ENCODE measurements at places on chromosomes 3 and 15.
A peak's percentile ranks its signal among the peaks of the same experiment; 100 is the strongest.

DNA sequence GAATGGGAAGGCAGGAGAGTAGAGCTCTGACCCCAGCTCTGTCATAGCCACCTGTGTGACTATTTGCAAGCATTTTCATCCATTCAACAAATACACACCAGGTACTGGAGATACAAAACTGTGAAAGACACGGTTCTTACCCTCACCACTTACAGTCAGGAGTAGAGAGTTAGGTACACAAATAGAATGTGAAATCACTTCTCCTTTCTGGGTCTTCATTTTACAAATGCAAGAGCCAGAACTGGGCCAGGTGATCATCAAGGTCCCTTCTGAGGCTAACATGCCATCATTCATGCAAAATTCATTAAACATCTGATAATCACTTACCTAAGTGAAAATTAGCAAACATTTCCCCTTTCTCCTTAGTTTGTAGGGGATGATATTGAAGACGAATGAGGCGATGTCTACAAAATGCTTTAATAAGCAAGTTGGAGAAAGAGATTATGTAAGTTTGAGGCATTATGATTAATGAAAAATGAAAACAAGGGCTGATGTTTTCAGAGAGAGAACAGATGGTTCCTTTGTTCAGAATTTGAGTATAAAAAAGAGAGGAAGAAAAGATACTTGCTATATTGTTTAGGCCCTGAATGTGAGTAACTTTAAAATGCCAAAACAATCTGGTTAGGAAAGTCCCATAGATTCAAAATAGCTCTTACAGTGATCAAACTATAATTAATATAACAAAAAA lies 88.6 kb downstream of the LPP start:
- H3K4me3 ChIP-seq, result no peak overlapping the region
- no peak overlapping the region for H3K27ac ChIP-seq
- H3K36me3 ChIP-seq, result no peaks in the 10 kb centered on the region
- no peaks in the 10 kb centered on the region for H3K27me3 ChIP-seq

DNA sequence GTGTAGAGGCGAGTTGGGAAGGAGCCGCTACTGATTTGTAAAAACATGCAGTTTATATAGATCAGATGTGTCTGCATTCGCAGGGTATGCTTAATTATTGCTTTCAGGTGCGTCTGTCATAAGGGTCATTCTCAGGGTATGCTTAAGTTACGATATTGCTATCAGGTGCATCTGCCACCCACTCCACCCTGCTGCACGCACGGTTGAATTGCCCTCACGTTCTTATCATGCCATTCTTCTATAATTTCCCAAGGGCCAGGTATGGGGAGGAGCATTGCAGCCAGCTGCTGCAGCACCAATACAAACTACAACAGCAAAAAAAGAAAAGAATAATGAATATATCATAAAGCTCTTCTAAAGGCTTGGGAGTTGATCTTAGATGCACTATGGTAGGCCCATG lies 230.0 kb downstream of the KBTBD8 start:
- H3K4me1 ChIP-seq, result no peaks in the 10 kb centered on the region
- H3K27ac ChIP-seq, result no peak overlapping the region
- H3K36me3 ChIP-seq, result no peaks in the 10 kb centered on the region
- H3K27me3 ChIP-seq, result no peaks in the 10 kb centered on the region
- no peak for DNase-seq
- no peak overlapping the region for H3K4me3 ChIP-seq

GRCh38 chr15:28975766-28976179 lies 90.0 kb downstream of the APBA2 start:
- H3K4me1 ChIP-seq, result peaks cover 56% of the 10 kb centered on the region
- DNase-seq, result peak; percentile 61
- no peak overlapping the region for H3K4me3 ChIP-seq
- peaks cover 4% of the 10 kb centered on the region for H3K36me3 ChIP-seq
- H3K27me3 ChIP-seq, result peaks cover 3% of the 10 kb centered on the region
- no peak overlapping the region for H3K27ac ChIP-seq

DNA sequence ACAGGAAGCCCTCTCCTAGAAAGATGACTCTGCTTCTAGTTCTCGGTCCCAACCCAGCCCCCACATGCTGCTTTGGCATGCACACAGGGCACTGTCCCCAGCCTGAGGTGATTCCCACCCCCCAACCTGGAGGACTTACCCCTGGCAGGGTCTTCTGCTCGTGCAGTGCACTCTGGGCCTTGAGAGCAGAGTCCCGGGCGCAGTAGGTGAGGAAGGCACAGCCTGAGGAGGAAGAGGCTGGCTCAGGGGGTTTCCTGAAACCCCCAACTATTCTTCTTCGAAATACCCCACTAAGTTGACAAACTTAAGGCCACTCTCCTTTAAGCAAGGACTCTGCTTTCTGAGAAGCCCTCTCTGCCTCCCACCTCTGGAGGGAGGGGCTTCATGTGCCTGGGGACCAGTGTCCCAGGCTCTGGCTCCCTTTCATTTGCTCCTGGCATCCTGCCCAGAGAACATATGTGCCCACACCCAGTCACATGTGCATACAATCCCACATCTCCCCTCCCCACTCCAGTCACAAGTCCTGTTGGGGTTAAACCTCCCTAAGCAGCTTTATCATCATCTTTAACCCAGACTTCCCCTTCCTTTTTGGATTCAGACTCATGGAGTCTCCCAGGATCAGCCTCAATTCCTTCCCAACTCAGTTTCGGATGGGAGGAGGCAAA lies 4.1 kb downstream of the CELF6 start:
- no peak overlapping the region for H3K27ac ChIP-seq
- peaks cover 17% of the 10 kb centered on the region for H3K27me3 ChIP-seq
- no peak overlapping the region for H3K4me3 ChIP-seq

- H3K36me3 ChIP-seq, result peaks cover 14% of the 10 kb centered on the region
- peaks cover 6% of the 10 kb centered on the region for H3K27me3 ChIP-seq
- peak overlapping the region; percentile 97 for H3K4me3 ChIP-seq
- no peak overlapping the region for H3K27ac ChIP-seq
These were observed 2.1 kb downstream of the TMEM43 start for GRCh38 chr3:14126887-14127505.

DNA sequence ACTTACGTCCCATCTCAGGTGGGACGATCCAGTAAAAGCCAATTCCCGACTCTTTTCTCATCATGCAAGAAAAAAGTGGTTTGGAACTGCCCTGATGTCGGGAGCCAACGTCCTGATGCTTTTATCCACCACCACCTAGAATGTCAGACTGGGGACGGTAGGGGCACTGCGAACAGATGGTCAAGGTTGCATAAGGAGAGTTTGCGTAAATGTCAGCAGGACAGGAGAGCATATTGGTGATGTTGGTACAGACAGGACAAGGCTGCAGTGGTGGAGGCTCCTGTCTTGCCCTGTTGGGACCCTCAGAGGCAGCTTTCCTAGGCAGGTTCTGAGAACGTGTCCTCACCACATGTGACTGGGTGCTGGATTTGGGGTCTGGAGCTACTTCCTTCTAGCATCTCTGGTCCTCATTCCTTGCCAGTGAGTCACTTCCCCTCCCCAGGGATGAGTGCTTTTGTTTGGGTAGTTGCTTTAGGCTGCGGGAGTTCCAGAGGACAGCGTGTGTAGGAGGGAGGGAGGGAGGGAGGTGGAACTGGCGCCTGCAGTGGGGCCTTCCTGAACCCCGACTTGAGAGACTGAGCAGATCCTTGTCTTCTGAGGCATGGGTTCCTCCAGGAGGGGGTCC lies 21.0 kb downstream of the THSD4 start:
- peak overlapping the region; percentile 45 for H3K27ac ChIP-seq
- H3K36me3 ChIP-seq, result peaks cover 5% of the 10 kb centered on the region
- peaks cover 7% of the 10 kb centered on the region for H3K27me3 ChIP-seq
- no peak overlapping the region for H3K4me3 ChIP-seq
- peaks cover 20% of the 10 kb centered on the region for H3K4me1 ChIP-seq

- no peaks in the 10 kb centered on the region for H3K4me1 ChIP-seq
- H3K27me3 ChIP-seq, result no peaks in the 10 kb centered on the region
- DNase-seq, result no peak
These were observed 29.6 kb upstream of the BHLHE40 start for GRCh38 chr3:4949659-4950058.

DNA sequence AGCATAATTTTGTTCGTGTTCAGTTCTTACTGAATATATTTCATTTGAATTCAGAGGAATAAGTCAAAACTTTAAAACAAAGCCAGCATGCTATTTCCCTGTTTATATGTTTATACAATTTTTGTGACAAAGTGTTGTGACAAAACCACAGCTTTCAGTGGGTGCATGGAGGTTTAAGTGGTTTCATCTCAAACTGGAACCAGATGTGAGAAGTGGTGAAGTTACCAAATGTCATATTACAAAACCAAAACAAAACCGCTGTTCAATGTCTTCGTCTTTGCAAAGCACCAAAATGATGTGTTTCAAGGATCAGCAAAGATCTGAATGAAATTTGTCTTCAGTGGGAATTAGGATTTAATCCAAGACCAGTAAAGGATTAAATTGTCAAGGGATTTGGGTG lies 59.3 kb upstream of the OSTN start:
- no peaks in the 10 kb centered on the region for H3K27me3 ChIP-seq
- no peak overlapping the region for H3K4me3 ChIP-seq
- no peaks in the 10 kb centered on the region for H3K4me1 ChIP-seq
- no peak for DNase-seq
- no peak overlapping the region for H3K27ac ChIP-seq

DNA sequence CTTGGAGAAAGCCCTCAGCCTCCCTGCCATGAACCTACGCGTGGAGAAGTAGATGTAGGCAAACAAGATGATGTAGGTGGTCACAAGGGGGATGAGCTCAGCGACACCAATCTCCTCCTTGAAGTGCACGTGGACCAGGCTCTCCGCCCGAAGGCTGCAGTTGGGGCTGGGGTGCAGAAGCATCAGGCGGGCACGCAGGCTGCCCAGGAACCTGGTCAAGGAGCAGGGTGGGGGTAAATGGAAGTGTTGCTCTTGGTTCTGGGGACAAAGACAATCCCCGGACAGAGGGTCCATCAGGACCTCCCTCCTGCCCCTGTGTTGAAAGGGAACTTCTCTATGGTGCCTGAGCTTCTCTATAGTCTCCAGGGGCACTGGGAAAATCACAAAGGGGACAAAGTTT lies 45.1 kb downstream of the PTPN23 start:
- no peak overlapping the region for H3K4me3 ChIP-seq
- DNase-seq, result no peak
- H3K27me3 ChIP-seq, result peaks cover 5% of the 10 kb centered on the region
- H3K27ac ChIP-seq, result no peak overlapping the region
- H3K36me3 ChIP-seq, result peaks cover 4% of the 10 kb centered on the region
- peaks cover 15% of the 10 kb centered on the region for H3K4me1 ChIP-seq

DNA sequence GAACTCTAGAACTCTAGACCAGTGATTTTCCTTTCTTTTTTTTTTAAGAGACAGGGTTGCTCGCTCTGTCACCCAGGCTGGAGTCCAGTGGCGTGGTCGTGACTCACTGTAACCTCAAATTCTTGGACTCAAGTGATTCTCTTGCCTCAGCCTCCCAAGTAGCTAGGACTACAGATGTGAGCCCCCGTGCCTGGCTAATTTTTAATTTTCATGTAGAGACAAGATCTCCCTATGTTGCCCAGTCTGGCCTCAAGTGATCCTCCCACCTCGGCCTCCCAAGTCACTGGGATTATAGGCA lies 359.6 kb downstream of the SHQ1 start:
- peaks cover 8% of the 10 kb centered on the region for H3K4me1 ChIP-seq
- H3K27me3 ChIP-seq, result peaks cover 3% of the 10 kb centered on the region
- H3K4me3 ChIP-seq, result no peak overlapping the region
- no peak for DNase-seq
- H3K36me3 ChIP-seq, result no peaks in the 10 kb centered on the region

DNA sequence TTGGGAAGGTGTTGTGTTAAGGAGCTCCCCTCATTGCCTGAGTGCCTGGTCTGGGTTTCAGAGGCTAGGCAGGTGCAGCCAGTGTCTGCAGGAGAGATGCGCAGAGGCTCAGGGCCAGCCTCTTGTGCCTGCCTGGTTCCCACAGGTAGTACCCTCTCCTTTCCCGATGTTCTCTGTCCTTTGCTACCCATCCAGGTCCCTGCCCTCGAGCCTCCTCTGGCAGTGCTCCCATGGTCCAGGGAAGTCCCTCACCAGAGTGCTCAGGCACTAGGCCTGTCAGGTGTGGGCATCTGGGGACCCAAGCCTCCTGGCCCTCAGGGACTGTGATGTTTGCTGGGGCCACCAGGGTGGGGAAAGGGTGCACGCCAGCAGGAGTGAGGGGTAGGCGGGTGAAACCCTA lies 5.0 kb downstream of the TRPM1 start:
- H3K27ac ChIP-seq, result no peak overlapping the region
- peaks cover 1% of the 10 kb centered on the region for H3K4me1 ChIP-seq
- no peak overlapping the region for H3K4me3 ChIP-seq
- no peaks in the 10 kb centered on the region for H3K36me3 ChIP-seq
- H3K27me3 ChIP-seq, result peaks cover 4% of the 10 kb centered on the region

GRCh38 chr3:171269542-171269941 lies 190.7 kb downstream of the TNIK start:
- no peak for DNase-seq
- H3K36me3 ChIP-seq, result no peaks in the 10 kb centered on the region
- no peak overlapping the region for H3K27ac ChIP-seq
- peaks cover 1% of the 10 kb centered on the region for H3K27me3 ChIP-seq
- no peaks in the 10 kb centered on the region for H3K4me1 ChIP-seq

- H3K4me1 ChIP-seq, result peaks cover 23% of the 10 kb centered on the region
- no peak overlapping the region for H3K4me3 ChIP-seq
- H3K27me3 ChIP-seq, result peaks cover 5% of the 10 kb centered on the region
- H3K27ac ChIP-seq, result no peak overlapping the region
These were observed 948.2 kb downstream of the EPHA3 start for GRCh38 chr3:90055666-90056065.

- peaks cover 5% of the 10 kb centered on the region for H3K36me3 ChIP-seq
- H3K27me3 ChIP-seq, result peaks cover 3% of the 10 kb centered on the region
- DNase-seq, result no peak
- peak overlapping the region; percentile 28 for H3K27ac ChIP-seq
- H3K4me1 ChIP-seq, result peaks cover 16% of the 10 kb centered on the region
These were observed 64.8 kb downstream of the FAM43A start for GRCh38 chr3:194750491-194750828.

DNA sequence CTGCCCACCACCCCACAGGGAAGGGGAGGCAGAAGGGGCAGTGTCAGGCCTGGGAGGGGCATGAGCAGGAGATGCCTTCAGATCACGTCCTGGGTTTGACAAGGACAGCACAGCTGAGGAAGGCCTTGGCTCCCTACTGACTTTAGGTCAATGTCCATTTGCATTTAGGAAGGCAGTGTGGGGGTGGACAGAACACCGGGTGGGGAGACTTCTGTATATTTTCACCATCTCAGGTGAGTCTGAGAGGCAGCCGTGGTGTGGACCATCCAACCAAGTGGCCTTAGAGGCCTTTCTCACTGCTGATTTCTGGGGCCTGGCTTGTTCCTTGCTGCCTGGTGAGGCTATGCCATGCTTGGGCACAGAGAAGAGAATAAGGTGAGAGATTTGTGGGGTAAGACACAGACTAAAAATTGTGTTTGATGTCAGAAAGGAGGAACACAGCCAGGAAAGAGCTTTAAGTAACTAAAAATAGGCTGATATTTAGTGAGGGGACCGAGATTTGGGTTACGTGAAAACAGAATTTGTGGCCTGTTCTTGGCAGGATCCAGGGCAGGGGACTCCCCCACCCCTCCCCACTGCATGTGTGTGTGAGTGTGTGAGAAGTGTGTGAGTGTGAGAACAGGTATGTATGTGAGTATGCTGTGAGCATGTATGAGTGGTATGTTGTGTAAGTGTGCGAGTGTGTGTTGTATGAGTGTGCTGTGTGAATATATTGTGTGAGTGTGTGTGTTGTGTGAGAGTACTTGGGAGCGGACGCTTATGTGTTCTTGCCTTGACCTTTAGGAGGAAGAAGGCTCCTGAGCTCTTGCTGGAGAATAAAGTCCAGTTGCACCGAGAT lies 11.8 kb upstream of the PLA2G4E start:
- H3K36me3 ChIP-seq, result no peaks in the 10 kb centered on the region
- H3K4me1 ChIP-seq, result peaks cover 1% of the 10 kb centered on the region
- DNase-seq, result no peak
- H3K4me3 ChIP-seq, result no peak overlapping the region
- no peaks in the 10 kb centered on the region for H3K27me3 ChIP-seq
- no peak overlapping the region for H3K27ac ChIP-seq

All from glutamatergic neuron (in vitro differentiated cells).